ENCODE measurements at places on chromosomes 6 and 20.

DNA sequence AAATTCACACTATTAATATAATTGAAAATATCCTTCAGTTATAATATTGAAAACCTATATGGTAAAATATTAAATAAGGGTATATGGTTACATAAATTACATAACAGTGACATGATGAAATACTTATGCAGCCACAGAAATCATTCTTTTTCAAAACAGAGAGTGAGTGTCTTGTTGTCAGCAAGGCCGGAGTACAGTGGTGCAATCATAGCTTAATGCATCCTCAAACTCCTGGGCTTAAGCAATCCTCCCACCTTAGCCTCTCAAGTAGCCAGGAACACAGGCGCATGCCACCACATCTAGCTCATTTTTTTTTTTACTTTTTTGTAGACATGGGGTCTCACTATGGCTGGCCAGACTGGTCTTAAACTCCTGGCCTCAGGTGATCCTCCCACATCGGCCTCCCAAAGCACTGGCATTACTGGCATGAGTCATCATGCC is 40.4 kb downstream of the FAM8A1 start:
- no peak for DNase-seq

DNA sequence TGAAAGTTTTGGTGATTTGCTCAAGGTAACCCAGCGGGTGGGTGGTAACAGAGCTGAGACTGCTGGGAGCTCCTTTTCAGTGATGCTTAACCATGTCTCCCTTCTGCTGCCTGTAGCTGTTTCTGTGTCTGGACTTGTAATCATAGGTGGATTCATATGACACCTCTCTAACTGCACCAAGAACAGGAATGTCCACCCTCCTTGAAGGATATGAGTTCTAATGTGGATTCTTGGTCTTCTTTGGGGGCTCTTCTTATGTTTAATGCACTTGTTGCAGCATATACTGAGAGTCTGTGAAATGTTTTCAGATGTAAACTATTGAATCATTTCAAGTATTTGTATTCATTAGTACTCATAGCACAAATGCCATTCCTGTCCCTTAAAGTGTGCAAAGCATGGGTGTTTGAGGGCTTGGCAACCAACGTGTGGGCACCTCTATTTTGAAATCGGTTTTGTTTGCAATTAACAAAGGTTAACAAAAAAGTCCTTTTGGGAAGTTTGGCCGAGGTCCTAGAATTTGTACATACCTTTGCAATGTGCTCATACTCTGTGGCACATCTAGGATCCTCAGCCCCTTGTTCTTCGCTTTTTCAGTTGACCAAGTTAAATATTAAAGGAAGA is 138.0 kb downstream of the SOX4 start:
- no peak for DNase-seq

DNA sequence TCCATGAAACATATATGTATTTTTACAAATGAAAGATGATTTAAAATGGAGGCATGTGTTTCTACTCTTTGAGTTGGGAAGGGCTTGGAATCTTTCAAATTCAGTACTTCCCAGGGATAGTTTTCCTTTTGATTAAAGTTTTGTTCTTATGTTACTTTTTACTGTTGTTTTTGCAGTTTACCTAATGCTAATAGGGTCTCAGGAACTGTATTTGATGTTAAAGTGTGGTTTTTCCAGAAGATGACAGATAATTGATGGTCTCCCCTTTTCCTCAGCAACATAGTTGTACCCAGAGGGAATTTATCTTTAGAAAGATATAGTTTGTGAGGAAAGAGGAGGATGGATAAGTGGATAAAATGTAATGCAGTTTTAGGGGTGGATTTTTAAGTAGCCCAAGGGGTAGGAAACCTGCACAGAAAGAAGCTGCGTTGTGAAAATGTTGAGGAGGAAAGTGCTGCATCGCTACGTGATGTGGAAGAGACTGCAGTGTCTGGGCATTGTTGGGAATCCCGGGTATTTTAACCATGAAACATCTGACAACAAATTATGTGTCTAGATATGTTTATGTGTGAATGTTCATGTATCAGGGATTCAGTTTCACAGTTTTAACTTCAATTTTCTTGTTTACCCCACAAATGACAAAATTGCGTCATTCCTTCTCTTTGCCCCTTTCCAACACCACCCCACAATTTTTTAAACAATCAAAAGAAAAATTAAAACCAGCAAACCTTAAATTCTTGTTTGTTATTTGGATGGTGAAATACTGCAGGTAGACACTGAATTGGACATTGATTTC is 42.3 kb downstream of the GNAS start:
- DNase-seq, result no peak

DNA sequence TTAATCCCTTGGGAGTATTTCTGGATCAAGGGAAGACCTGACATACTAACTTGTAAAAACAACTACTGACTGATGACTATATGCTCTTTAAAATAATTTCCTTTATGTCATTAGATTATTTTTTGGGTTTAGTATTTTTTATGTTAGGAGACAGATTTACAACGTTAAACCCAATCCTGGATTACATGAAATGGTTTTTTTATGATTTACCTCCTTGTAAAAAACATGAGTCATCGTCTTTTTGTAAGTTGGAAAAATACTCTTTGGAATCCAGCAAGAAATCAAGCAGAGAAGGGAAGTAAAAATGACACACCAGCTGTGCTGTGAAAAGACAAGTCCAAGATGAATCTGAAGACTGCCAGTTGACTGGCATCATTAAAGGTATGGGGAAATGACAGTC is 6.7 kb downstream of the STK4 start:
- DNase-seq, result no peak

GRCh38 chr6:124056407-124057334 is 253.0 kb downstream of the NKAIN2 start:
- no peak for DNase-seq

GRCh38 chr6:10981409-10981808 is 62.7 kb downstream of the ELOVL2 start:
- DNase-seq, result no peak

DNA sequence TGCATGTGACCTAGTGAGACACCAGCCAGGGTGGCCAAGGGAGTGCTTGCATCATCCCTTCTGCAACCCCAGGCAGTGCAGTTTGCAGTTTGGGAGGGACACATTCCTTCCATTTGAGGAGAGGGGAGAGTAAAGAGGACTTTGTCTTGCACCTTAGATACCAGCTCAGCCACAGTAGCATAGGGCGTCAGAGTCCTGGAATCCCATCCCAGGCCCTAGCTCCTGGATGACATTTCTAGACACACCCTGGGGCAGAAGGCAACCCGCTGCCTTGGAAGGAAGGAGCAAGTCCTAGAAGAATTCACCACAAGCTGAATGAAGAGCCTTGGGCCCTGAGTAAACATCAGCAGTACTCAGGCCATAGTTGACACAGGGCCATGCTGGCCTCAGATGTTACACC is 680.4 kb upstream of the IMPG1 start:
- no peak for DNase-seq

GRCh38 chr6:143657809-143658208 is 20.0 kb upstream of the PHACTR2 start:
- no peak for DNase-seq

- no peak for DNase-seq
Observed at GRCh38 chr6:109474995-109475394, 8.0 kb downstream of the ZBTB24 start.

DNA sequence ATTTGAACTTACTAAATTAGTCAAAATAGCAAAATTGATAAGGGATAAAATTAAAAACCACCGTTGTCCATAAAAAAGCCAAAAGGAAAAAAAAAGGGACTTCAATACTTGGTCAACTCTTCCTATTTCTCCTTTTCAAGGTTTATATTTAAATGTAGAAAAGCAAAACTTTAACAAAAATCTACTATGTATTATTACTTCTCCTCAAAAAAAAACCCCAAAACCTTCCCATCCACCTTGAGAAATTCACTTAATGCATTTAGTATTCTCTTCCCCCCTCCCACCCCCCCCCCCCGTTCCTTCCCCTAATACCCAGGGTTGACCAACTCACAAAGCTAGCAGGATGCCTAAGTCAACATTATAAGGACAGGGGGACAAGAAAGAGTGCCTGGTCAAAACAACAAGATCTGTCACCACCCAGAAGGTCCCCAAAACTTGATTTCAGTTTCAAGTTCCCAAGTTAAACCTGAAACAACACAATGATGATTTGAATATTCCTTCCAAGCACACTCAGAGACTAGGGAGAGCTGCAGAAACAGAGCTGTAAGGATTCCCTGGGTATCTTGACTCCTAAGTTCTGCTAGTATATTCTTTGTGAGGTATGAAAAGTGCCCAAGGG is 14.6 kb downstream of the GMDS start:
- DNase-seq, result no peak

DNA sequence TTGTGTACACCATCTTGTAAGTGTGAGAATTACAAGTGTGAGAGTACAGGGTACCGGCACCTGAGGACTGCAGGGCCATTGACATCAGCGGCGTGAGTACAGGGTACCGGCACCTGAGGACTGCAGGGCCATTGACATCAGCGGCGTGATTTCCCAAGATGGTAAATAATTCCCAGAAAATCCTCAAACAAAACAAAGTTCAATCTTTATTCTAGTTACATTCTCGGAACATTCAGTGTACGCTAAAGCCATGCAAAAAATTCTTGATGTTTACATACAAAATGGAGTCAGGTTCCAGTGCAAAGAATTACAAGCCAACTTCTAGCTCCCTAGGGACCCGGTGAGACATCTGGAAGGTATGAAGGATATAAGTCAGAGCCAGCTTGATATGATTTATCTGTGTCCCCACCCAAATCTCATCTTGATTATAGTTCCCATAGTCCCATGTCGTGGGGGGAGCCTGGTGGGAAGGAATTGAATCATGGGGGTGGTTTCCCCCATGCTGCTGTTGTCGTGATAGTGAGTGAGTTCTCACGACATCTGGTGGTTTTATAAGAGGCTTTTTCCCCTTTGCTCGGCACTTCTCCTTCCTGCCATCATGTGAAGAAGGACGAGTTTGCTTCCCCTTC is 172.7 kb downstream of the TTLL2 start:
- no peak for DNase-seq

DNA sequence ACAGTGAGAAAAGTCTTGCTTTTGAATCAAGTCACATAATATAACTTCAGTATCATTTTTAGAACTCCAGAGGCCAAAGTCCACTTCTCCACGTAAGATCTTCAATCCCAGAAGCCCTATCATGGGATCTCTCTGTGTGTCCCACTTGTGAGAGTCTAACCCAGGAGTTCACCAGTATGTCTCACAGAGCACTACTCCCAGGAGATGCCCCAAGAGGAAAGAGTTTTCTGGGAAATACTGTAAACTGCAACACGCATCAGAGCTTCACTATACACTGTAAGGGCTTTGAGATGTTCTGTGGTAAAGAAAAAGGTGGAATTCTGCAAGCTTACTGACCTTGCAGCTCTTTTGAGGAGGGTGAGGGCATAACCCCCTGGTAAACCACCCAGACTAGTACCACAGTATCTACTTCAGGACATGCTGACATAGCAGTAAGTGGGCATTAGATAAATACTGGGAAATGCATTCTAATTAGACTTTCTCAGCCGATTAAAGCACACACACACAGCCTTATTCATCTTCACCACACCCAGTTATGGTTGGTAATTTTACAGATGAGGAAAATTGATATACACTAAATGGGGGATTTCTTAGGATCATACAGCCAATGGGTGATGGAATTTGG is 12.3 kb downstream of the DCBLD1 start:
- no peak for DNase-seq

- DNase-seq, result no peak
Observed at GRCh38 chr6:168363811-168364792, 44.5 kb upstream of the DACT2 start.

DNA sequence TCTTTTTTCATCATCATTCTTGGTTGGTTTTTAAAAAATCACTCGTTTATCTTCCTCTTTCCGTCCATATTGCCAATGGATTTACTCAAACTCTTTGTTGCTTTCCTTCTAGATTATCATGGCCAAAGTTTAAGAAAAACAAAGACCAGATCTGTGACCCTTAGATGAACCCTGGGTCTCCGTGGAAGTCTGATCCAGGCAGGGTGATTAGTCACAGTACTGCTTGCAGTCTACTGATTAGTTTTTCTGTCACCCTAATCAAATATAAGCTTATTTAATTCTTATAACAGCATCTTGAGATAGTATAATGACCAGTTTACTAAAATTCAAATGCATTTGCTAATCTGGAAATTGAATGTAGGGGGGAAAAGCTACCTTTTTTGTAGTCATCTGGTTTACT is 6.0 kb upstream of the SMIM28 start:
- no peak for DNase-seq

GRCh38 chr20:37511610-37512275 is 9.3 kb upstream of the NNAT start:
- DNase-seq, result no peak

GRCh38 chr20:8375898-8376297 is 243.8 kb downstream of the PLCB1 start:
- no peak for DNase-seq

DNA sequence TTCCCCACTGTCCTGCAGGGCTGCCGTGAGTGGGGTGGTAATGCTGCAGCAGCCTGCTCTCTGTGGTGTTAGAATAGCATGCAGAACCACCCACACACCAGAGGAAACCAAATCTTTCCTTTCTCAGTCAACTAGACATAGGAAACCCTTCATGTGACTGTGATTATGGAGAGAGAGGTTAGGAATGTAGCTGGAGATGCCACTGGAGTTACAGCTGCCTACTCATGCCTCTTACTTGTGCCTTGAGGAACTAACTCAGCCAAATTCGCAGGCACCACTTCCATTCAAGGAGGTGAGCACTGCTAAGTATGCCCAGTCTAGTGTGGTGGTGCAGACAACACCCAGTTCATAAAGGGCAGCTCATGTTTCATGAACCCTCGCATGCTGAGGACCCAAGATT is 27.4 kb downstream of the MUC22 start:
- no peak for DNase-seq

GRCh38 chr20:9215539-9215938 is 146.7 kb downstream of the PLCB4 start:
- DNase-seq, result no peak

- no peak for DNase-seq
Observed at GRCh38 chr6:41963371-41963770, 21.8 kb upstream of the CCND3 start.

- no peak for DNase-seq
Observed at GRCh38 chr20:21430020-21430419, 32.7 kb upstream of the NKX2-4 start.

DNA sequence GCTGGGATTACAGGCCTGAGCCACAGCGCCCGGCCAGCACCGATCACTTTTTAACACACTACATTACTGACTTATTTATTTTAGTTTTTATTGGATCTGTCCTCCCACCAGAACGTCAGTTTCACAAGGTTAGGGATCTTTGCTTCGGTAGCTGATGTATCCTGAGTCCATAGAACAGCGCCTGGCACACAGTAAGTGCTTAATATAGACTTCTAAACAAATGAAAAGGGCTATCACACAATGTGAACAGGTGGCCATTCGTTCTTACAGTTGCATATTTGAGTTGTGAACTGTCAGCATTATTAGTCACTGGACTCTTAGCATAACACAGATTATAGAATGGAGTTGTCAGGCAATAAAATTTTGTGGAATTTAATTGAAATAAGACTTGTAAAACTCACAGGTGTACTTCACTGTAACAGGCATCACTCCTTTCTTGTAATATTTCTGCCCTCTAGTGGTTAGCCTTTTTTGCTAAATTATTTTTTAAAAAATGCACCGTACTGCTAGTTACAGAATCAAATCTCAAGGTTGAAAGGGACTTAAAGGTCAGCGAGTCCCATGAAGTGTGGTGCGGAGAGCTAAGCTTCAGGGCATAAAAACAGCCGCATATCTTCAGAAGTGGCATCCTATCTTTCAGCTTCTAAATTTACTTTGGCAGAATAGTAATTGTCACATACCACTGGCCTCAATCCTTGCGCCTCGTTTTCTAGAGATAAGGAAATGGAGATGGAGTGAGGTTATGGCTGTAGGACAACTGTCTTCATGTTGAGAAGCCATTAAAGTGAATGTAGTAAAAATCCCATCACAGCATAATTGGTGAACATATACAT is 3.4 kb upstream of the TBC1D7 start:
- DNase-seq, result no peak

Data from stimulated activated CD8-positive, alpha-beta memory T cell treated with anti-CD3 and anti-CD28 coated beads, Interleukin-15, amount 100 ng/mL, for 4 hours (primary cell).